NCI-H774 (cell line): ENCODE measurements at places on chromosomes 11 and 22.
A peak's percentile ranks its signal among the peaks of the same experiment; 100 is the strongest.

DNA sequence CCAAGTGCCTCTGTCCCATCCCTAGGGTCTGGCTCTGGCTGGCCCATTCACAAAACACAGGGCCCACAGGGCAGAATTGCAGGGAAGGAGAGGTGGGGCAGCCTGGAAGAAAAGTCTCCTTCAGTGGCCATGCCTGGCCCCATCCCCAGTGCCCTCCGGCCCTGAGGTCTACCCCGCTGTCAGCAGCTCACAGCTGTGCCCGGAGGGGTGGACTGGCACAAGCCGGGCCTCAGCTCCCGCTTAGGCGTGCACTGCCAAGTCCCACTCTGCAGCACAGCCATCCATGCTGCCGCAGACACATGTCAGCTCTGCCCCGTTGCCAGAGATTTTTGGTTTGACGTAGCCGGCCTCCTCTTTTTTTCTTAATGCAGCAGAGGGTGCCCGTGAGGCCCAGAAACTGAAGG, 3.9 kb upstream of the SCN2B start:
- no peak for DNase-seq

- DNase-seq: no peak
Measured at GRCh38 chr22:48593551-48593950, 1234.1 kb downstream of the BRD1 start.

DNA sequence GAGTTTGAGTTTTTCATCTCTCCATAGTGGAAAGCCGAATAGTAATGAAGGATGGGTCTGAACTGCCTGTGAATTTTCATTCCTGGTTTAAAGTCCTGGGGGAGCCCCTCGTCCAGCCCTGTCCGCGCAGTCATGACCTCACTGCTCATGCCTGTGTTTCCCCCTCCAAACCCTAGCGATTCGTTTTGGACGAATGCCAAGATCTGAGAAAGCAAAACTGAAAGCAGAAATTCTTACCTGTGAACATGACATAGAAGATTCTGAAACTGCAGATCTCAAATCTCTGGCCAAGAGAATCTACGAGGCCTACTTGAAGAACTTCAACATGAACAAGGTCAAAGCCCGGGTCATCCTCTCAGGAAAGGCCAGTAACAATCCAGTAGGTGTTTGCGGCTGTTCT, 30.5 kb downstream of the CDPF1 start:
- DNase-seq: peak; percentile 12

DNA sequence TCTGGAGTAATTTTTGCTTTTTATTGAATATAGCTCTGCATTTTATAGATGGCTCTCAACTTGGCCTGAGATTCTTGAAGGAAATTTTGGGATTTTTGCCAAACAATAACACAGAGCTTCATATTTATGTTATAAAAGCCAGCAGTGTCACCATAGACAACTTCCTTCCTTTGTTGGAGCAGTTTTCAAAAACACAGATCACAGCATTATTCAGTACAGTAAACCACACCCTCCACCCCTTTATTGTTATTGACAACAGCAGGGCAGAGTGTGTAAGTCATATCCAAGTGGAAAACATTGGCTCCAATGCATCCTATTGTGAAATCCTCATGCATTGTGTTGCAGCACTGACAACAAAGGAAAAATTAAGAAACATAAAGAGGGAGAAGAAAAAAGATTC, 62.6 kb upstream of the PRSS23 start:
- DNase-seq: no peak

- no peak for DNase-seq
Measured at GRCh38 chr11:69037544-69037943, 11.2 kb upstream of the TPCN2 start.
